ENCODE measurements at places on chromosomes 1 and 21.
A peak's percentile ranks its signal among the peaks of the same experiment; 100 is the strongest.

DNA sequence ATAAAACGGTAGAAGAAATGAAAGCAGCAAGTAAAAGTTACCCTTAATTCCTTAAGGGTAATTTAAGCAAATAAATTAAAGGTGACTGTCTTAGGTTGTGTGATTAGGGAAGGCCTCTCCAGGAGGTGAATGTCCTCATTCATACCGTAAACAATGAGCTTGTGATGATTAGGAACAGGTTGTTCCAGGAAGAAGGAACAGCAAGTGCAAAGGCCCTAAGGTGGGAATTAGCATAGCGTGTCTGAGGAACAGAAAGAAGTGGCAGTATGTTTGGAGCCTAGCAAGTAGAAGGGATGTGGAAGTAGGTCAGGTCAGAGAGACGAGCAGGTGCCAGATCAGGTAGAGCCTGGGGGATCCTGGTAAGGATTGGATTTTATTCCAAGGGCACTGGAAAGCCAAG is 5.6 kb downstream of the AK4 start:
- no peak for DNase-seq

DNA sequence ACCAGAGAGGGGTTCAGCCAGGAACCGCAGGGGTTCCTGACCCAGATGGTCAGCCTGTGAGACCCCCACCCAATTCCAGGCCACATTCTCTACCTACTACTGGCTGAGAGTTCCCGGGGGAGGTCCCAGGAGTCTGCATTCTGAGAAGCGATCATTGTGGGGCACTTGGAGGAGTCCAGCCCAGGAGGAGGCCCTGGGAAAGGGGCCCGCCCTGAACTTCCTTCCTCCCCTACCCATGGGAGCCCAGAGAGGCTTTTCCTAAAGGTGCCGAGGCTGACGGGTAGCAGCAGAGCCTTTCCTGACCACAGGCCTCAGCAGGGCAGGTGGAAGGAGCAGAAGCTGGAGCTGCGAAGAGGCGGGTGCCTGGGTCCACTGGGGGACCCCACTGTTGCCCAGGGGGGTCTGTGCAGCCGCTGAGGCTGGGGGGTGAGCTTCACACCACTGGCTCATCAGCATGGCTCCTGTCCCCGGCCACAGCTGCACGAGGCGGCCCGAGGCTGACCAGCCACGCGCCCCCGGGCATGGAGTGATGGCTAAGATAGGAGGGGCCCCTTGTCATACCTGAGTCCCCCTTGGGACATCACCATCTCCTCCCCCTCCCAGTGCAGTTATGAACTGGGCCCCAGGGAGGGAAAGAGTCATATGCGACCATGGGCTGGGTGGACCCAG is 127.7 kb downstream of the PRDM16 start:
- no peak for DNase-seq

- no peak for DNase-seq
These were observed 43.5 kb upstream of the SARS1 start for GRCh38 chr1:109170035-109170764.

DNA sequence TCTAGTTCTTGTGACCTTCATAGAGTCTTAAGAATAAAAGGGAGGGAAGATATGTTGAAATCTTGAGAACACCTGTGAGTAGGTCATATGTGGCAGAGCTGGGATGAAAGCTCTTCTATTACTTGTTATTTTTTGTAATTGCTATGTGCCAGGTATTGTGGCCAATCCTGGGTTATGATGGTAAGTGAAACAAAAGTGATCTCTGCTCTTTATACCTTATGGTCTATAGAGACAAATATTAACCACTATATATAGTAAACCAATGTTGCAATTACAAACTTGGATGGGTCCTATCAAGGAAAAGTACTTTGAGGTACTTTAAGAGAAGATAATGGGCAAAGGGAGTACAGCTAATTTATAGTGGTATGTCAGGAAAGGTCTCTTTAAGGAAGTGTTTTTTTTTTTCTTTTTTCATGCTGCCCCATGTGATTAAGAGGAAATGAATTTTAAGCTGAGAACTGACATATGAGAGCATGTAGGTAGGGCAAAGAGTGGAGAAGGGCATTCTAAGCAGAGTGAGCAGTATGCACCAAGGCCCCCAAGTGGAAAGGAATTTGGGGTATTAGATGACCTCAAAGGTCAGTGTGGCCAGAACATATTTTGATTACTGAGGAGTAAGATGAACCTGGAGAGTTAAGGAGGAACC is 43.3 kb downstream of the POU2F1 start:
- peak; percentile 24 for DNase-seq

GRCh38 chr21:33769057-33769456 is 126.8 kb downstream of the ITSN1 start:
- DNase-seq = no peak

- no peak for DNase-seq
These were observed 7.4 kb upstream of the MEX3A start for GRCh38 chr1:156089704-156090103.

DNA sequence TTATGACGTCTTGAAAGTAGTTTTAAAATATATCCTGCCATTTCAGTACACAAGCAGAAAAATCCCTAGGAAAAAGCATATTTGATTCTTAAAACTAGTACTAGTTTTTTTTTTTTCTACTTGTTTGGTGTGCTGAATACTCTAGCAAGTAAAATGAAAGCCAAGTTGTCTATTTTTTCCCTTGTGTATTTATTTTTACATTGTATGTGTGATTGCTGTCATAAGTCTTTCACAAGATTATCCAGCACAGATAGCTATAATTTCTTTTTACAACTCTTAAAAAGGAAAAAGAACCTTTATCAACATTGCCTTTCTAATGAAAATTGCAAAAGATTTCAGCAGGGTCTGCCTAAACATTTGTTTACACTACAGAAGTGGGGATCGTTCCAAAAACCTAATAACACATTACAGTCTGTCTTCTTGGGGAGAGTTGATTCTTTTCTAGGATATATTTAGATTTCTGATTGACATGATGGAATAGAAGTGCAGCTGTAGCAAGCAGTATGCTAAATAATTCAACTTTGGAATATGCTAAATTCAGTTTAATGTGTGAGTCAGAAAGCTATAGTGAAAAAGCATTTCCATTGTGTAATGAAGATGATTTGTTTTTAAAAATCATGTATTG is 2.5 kb downstream of the DR1 start:
- no peak for DNase-seq

DNA sequence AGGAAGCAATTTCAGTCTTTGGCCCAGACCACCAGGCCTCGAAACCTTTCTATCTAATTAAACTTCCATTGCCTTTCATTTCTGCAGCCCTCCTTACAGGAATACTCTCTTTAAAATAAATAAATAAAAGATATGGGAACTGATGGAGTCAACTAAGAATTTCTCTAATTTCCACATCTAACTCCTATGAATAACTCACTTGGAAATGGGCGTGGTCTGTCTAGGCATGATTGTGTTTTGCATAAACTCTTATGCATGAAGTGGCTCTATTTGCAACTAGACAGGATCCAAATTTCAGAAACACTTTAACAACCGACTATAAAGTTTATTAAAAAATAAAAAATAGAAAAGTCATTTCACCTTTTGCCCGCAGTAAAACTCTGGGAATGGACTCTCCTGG is 199.5 kb downstream of the ADSS2 start:
- peak; percentile 10 for DNase-seq

GRCh38 chr1:38730511-38731397 is 128.8 kb downstream of the RRAGC start:
- DNase-seq = no peak

- no peak for DNase-seq
These were observed 188.2 kb upstream of the NFIA start for GRCh38 chr1:60894130-60894529.

DNA sequence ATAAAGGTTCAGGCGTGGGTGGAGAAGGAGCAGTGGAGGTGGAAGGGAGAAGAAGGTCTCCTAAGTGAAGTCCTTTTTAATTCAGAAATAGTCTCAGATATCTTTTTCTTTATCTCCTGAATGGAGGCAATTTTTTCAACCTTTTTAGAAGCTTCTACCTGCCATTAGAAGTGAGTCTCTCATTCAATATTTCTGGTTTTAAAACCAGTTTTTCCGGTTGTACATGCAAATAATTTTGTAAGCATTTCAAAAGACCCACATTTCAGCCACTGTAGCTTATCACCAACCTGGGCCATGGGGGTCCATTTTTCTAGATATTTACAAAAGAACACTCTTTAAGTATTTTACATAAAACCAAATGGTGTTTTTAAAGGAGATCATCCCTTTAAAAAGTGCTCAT is 1280.2 kb downstream of the NCAM2 start:
- no peak for DNase-seq

All from inflammatory macrophage (primary cell).